ENCODE measurements at places on chromosomes 4 and X. TPM values are rescaled to one million over a fixed set of nuclear protein-coding genes. Genes with fewer than 3 reads are reported as not detected.

- DNase-seq = no peak
These were observed 35.5 kb upstream of the UGT2B7 start for GRCh38 chr4:69060651-69061308.

GRCh38 chrX:128460835-128461234 lies 408.6 kb upstream of the ACTRT1 start:
- no peak for DNase-seq

DNA sequence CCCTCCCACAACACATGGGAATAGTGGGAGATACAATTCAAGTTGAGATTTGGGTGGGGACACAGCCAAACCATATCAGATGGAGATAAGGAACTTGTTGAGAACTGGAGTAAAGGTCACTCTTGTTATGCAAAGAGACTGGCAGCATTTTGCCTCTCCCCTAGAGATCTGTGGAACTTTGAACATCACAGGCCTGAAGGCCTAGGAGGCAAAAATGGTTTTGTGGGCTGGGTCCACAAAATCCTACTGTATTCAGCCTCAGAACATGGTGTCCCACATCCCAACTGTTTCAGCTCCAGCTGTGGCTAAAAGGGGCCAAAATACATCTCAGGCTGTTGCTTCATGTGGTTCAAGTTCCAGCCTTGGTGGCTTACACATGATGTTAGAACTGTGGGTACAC lies 1247.8 kb upstream of the IGFBP7 start:
- no peak for DNase-seq

DNA sequence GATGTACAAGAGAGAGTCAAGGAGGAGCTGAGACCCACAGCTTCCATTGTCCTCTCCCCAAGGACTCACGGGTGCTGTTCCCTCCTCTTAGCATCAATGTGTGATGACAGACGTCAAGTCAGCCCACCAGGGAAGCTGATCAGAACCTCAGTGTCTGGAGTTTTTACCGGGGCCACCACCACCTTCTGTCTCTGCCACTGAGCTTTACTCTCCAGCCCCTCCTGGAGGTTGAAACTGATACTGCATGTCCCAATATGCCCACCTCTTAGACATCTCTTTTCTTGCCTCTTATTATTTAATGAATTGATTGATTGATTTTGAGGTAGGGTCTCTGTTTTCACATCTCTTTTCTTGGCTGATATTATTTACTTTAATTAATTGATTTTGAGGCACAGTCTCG lies 10.3 kb upstream of the AKAP17A start:
- peak; percentile 54 for DNase-seq

DNA sequence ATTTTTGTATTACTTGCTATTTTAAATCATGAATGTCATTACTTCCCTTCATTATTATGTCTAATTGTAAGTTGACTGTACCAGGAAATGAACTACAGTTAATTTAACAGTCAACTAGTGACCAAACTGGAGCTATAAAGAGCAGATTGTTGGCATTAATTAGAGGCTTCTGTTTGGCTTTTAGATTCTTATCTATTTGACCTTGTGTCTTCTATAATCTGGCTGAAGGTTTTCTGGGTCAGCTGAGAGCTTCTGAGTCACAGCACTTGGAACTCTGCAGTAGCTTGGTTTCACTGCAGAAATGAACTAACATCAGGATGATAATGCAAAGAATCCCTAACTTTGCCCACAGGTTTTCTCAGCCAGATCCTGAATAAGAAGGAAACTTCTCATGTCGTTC lies 169.2 kb upstream of the LEF1 start:
- peak; percentile 45 for DNase-seq

DNA sequence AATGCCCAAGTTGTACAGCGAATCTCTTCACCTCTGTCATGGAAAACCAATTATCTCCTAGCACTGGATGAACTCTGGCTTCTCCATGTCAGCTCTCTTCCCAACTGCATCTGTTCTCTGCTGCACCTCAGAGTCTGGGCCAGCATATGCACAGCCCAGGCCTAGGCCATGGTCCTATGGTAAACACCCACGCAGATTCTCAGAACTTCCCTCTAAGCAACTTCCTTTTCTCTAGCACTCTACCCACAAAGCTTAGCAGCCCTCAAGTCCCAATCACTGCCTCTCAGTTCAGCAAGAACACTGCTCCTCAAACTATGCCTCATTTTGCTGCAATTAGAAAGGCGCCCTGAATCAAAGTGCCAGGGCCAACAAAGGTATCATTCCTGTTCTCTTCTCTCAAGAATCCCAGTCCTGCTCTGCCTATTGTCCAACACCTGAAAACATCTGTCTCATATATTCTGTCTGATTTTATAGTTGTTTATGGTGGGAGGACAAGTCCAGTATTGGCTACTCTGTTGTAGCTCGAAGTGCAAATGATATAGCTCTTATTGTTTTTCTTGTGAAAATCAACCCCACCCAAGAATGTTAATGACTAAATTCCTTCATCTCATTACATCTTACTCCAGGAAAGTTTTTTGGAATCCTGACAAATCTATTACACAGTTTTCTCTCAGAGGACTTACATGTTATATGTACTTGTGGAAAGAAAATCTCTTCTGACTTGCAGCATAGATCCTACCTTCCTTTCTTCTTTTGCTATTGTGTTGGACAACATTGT lies 85.4 kb downstream of the DCHS2 start:
- no peak for DNase-seq

DNA sequence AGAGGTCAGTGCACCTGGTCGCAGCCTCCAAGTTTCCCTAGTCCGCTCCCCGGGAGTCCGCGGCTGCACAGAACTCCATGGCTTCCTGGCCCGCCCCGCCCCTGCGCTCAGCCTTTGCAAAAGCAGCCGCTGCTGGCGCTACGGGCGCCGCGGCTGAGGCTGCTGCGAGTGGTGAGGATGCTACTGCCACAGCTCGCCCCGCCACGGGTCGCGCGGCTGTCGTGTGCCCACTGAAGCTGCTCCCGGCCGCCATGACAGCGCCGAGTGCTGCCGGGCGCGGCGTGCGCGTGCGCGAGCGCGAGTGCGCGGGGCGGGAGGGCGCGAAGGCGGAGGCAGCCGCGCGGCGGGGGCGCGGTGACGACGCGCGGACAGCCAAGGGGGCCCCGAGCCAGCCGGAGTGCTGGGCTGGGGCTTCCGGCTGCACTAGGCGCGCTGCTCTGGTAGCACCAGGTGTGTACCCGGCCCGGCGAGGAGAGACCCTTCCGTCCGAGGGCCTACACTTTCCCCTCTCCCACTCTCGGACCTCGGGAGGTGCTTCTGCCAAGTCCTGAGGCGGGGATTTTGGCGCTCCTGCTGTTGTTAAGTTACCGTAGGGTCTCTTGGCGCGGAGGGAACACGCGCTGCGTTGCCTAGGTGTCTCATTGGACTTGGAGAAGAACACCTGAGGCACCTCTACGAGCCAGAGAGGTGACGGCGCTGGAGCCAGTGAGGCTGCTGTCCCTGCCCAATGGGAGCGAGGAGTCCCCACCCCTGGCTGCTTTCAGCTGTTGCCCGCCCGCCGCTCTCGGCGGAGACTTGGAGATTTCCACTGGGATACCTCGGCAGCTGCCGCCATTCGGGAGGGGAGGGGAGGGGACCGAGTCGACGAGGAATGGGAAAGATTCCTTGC lies 619 bp upstream of the LRBA start:
- DNase-seq = peak; percentile 95

- DNase-seq = peak; percentile 92
These were observed 32.4 kb upstream of the PDLIM3 start for GRCh38 chr4:185567381-185568376.

GRCh38 chrX:24647257-24648058 lies at the start of gene PCYT1B:
Gene PCYT1B, minus strand, starts transcription at chrX:24647347. Its CDS starts 242 bp downstream, at chrX:24647105.
- peak; percentile 44 for DNase-seq

GRCh38 chrX:153245288-153245731 lies 66.2 kb downstream of the MAGEA1 start:
- no peak for DNase-seq

The GLRA2 gene
- not detected for total RNA-seq

The USP17L24 gene
- not detected for total RNA-seq

The TMPRSS11D gene
- total RNA-seq = not detected

The KIAA1210 gene
- not detected for total RNA-seq
